Thoracic aorta (tissue), 2 donors: ENCODE measurements at places on chromosomes 2 and 18. TPM values are rescaled to one million over a fixed set of nuclear protein-coding genes. Genes with fewer than 3 reads are reported as not detected.

GRCh38 chr2:144998435-144998834 lies 478.5 kb upstream of the ZEB2 start:
- no peaks in the 10 kb centered on the region for H3K36me3 ChIP-seq
- H3K4me3 ChIP-seq = no peak overlapping the region
- H3K4me1 ChIP-seq = peaks cover 15% of the 10 kb centered on the region
- DNase-seq = no peak

DNA sequence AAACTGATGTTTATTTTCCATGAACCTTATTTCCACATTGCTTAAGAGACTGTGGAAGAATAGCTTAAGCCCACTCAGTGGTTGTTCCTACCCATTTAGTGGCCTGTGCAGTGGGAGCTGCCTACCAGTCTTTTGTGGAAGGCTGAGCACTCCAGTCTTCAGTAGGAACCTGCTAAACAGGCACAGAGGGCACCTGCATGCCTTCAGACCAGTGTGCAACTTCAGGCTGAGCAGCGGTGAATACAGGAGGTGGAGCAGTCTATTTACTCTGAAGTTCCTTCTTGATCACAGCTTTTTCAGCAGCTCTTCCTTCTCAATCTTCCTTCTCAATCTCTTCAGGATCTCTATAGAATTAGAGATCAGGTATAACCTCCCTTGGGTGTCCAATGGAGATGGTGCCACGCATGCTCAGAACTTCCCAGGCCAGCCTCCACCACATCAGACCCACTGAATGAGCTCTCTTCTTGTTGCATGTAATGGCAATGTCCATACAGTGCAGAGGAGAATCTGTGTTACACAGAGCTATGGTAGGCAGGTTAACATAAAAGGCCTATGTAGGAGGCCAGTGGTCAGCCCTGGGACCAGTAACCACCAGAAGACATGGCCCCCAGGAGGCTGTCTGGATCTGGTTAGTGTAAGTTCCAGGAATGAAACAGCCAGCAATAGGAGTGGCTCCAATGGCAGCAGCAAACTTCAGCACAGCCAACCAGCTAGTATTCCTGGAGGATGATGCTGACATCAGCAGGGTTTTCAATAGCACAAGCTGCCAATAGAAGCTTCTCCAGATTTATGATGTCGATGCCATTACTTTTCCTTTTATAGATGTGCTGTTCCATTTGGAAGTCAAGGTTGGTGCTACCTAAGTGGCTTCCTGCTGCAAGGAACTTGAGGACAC lies 47.9 kb upstream of the MAT2A start:
- H3K27ac ChIP-seq = no peak overlapping the region
- H3K36me3 ChIP-seq = no peaks in the 10 kb centered on the region
- no peaks in the 10 kb centered on the region for H3K27me3 ChIP-seq
- DNase-seq = no peak
- H3K4me1 ChIP-seq = no peaks in the 10 kb centered on the region

The LPIN1 gene
- total RNA-seq = 24.5 TPM

The CTLA4 gene
- 1.4 TPM for total RNA-seq
